ENCODE measurements at places on chromosomes 3 and 15.

- DNase-seq: no peak
These were observed 45.9 kb upstream of the LMCD1 start for GRCh38 chr3:8455526-8456411.

DNA sequence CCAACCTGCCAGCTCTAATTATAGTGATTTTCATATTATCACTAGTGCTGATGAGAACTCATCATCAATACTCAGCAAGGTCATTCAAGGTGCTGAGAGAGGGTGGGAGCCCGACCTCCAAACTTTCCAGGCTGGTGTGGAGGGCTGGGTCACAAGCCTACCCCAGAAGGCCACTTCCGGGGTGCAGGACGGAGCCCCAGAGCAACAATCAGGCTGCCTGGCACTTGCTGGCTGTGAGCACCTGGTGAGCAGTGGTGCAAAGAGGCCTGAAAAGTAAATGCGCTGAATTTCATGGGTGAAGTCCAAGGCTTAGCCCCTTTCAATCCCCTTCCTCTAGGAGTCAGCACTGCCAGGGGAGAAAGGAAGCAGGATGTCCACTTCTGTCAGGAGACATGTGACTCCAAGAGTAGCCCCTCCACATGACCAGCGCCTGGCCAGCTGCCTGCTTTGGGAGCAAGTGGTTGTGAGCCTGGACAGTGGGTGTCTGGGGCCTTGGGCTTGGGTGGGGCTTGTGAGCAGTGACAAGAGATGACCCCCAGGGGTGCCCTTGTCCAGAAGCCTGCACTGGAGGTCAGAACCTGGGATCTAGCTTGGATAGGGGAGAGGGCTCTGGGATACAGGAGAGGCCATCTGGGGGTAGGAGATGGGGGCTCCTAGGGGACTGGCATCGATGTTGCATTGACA is 165.0 kb upstream of the TLE3 start:
- no peak for DNase-seq

DNA sequence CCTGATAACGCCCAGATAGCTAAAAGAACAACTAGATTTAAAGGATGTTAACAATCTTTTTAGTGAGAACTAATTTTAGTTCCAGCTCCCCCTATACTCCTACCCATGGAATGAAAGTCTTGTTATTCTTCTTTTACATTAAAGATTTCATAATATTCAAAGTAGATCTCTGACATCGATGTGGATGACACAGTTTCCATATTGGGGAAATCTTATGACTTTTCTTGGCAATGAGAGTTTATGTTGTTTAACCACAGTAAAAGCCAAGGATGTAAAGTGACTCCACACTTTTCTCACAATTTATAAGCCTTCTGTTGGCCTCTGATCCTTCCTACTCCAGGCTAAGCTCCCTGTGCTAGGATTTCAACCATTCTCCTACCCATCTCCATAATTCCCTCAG is 332.6 kb upstream of the KCNMB2 start:
- DNase-seq: no peak

- no peak for DNase-seq
These were observed 24.0 kb downstream of the KNL1 start for GRCh38 chr15:40618023-40618422.

DNA sequence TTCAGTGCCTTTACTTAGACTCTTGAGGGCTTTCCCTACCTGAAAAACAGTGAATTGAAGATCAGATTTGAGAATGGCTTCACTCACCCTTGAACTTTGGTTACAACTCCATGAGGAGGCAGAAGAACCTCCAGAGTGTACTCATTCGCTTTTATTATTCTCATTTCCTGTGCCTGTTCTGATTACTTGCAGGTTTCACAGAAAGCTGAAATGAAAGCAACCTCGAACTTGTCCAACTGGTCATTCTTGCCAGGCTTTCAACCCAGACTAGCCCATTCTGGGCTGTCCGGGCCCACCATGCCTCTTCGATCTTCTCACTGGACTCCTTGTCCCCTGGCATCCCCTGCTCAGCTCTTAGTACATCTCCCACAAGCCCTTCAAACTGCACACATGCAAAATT is 20.2 kb upstream of the THUMPD3 start:
- no peak for DNase-seq

- no peak for DNase-seq
These were observed 40.4 kb downstream of the GOLGA6A start for GRCh38 chr15:74041777-74042435.

DNA sequence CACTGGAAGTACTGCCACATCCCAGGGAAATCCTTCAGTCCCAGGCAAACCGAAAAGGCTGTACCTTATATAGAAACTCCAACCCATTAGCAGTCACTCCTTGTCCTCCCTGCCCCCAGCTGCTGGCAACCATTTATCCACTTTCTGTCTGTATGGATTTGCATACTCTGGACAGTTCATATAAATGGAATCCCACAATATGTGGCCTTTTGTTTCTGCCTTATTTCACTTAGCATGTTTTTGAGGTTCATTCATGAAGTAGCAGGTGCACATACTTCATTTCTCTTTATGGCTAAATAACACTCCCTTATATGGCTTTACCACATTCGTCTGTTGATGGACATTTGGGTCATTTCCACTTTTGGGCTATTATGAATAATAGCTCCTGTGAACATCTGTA is 51.6 kb upstream of the CMTM8 start:
- DNase-seq: no peak

- DNase-seq: no peak
These were observed 33.7 kb upstream of the TEX264 start for GRCh38 chr3:51637144-51637940.

- no peak for DNase-seq
These were observed 247.9 kb upstream of the SLCO3A1 start for GRCh38 chr15:91605576-91605975.

- DNase-seq: no peak
These were observed 6.1 kb downstream of the GMPS start for GRCh38 chr3:155876503-155876902.

DNA sequence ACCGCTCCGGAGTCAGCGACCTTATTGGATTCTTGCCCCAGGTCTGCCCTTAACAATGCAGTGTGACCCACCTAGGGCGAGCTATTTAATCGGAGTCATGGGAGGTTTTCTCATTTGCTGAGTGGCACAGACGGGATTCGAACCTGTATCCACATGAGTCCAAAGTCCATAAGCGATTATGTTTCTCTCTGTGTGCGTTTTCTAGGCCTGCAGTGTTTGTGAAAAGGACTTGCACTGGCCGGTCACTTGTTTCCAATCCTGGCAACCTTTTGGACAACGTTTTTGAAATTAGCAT is 691 bp upstream of the HDGFL3 start:
- DNase-seq: no peak

- no peak for DNase-seq
These were observed 17.0 kb downstream of the RPLP1 start for GRCh38 chr15:69469467-69470201.

DNA sequence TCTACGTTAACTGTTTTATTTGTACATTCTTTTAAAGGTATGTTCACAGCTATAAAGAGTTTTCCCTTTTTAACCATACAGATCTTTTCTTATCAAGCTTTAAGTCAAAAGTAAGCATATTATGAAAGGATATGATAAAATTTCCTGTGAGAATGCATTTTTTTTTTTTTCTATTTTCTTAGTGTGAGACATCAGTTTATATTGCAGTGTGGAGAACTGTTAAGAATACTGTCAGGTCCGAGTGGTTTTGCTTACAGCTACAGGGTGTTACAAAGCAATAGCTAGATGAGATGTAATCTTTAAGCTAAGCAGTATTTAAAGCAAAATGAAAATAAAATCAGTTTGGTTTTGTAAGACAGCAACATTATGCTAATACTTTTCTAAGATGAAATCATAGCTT is 133.2 kb downstream of the SLC25A26 start:
- DNase-seq: no peak

- no peak for DNase-seq
These were observed 13.2 kb upstream of the LARP6 start for GRCh38 chr15:70866982-70867641.

- no peak for DNase-seq
These were observed 321.5 kb upstream of the CBLB start for GRCh38 chr3:106190296-106190695.

GRCh38 chr15:57149196-57149595 is 227.1 kb upstream of the CGNL1 start:
- DNase-seq: no peak

GRCh38 chr3:134579141-134579665 is 71.6 kb downstream of the KY start:
- DNase-seq: no peak

GRCh38 chr3:47425959-47426358 is 45.1 kb downstream of the PTPN23 start:
- DNase-seq: no peak

DNA sequence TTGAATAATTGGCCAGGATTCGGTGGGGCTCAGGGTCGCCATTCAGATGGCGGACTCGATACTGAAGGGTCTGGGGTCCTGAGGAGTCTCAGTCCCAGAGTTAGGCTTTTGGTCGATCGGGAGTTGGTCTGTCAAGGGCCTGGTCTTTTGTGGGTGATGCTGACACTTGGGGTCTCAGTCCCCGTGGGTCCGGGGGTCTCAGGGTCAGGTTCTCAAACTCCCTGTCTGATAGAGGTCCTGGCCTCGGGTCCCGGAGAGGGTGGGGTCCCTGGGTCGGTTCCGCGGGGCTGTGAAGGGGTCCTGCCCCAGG is 467 bp downstream of the NCKIPSD start:
- DNase-seq: no peak

DNA sequence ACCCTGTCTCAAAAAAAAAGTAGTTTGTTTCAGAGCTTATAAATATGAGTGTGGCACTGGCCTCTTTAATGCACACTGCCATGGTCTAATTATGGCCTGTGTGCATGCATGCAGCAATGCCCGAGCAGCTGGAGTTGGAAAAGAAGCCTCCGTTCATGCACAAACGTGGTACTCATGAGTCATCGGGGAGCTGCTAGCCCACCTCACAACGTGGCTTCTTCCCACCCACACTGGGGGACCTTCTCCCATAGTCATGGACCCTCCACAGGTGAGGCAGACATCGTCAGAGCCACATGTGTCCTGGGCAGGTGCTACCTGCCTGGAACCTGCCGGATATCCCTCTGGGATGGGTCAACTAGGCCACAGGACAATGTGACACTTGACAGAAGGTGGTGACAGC is 66.7 kb downstream of the ATP10A start:
- no peak for DNase-seq

DNA sequence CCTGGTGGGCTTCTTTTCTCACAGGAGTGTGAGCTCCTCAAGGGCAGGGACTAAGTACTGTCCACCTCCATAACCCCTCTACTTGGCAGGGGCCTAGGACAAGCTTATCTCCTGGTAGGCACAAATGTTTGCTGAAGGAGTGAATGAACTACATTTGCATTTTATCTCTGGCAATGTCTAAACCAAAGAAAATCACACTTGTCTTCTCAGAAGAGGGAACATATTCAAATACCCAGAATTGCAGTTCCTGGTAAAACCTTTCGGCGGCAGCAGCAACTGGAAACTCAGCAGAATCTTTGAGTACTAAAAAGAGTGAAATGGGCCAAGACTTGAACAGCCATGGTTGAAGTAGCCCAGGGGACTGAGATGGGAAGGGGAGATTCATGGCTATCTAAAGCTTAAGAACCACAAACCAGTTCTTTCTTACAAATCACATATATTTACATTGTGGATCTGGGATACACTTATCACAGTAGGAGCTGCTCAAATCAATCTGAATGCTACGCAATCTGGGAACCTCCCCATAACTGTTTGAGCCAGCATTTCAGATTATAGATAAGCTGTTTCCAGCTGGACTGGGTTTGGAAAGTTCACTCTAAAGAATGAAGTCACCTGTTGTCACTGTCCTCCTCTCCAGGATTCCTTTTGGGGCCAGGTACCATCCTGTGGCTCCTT is 18.7 kb upstream of the PTPN9 start:
- peak; percentile 94 for DNase-seq

DNA sequence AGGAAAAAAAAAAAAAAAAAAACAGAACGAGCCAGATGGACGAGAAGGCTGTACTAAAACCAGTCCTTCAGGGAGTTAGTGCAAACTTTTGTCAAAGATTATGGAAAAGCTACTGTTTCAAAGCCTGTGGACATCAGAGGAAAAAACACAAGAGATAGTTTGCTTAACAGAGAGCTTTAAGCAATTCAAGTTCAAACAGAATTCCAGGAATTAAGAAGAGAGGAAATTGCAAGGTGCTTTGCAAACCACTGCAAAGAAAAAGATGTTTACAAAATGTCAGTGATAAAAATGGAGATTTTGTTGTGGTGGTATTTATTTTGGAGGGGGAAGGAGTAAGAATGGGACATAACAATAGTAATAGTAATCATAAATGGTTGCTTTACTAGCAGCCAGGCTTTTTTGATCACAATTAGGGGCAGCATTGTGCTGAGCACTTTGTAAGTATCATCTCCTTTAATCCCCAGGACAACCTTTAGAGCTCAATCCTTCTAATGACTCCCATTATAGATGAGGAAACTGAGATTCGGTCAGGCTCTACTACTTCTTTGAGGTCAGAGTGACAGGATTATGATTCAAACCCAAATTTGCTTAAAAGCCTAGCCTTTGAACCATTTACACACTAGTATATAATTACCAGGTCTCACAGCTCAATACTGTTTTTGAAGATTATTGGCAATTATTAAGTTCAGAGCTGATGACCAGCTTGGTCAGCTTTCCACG is 22.4 kb upstream of the ARHGEF3 start:
- DNase-seq: no peak

DNA sequence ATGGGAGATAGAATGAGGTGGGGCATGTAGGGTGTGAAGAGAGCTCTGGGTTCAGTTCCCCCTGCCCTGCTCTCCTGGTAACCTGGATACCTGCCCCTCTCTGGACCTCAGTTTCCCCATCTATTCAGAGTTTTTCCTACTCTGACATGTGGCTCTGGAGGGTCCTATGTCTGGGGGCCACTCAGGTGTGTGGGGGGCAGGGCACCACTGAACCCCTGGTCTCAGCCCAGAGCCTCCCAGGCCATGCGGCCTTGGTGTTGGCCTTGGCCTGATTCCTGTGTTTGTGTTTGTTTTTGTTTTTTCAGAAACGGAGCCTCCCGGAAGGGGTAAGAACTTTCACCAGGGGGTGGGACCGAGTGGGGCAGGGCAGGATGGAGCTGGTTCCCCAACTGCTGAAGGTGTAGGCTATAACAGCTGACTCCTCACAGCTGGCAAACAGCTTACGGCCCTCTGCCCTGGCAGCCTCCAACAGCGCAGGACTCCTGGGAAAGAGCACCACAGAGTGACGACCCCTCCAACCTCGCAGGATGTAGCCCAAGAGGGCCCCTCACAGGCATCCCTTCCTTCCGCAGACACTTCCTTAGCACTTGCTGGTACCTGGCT is 803 bp downstream of the ITIH3 start:
- DNase-seq: no peak

- no peak for DNase-seq
These were observed 51.5 kb downstream of the GMNC start for GRCh38 chr3:190810957-190811356.

DNA sequence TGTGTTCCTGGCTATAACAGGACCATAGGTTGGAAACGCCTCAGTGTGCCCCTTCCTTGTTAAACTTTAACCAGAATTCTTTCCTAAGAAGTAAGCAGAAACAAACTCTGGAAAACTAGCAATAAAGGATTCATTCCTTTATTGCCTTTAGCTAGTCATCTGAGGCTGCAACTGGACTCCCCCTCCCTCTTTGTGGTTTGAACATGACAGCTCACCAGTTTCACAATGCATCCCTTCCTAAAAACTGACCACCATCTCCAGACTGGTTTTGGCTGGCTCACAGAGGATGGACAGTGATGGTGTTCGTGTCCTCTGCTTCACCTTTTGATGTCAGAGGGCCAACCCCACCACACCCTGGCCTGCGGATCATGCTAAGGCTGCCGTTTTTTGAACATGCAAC is 27.9 kb upstream of the TGFBR2 start:
- no peak for DNase-seq

All from CD4-positive, CD25-positive, alpha-beta regulatory T cell (primary cell).